ENCODE measurements at places on chromosomes 4 and X. TPM values are rescaled to one million over a fixed set of nuclear protein-coding genes. Genes with fewer than 3 reads are reported as not detected.

GRCh38 chrX:15349046-15349445, 13.7 kb upstream of the PIGA start:
- peak; percentile 36 for DNase-seq

- DNase-seq = no peak
Observed at GRCh38 chr4:82761229-82761628, 37.4 kb downstream of the SCD5 start.

DNA sequence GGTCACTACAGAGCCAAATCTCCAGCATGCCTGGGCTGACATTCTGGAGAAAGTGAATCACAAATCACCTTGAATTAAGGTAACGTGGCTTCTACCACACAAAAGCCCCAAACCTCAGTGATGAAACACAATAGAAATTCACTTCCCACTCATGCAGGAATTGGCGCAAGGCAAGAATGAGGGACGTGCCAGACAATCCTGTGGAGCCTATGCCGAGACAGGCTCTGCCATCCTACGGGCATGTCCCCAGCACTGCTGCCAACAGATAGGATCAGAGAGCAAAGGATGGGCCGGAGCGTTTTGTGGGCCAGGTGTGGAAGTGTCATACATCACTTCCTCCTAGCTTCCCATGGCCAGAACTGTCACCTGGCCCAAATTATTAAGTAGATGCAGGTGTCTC, 118.0 kb downstream of the IRF2 start:
- peak; percentile 55 for DNase-seq

- DNase-seq = no peak
Observed at GRCh38 chr4:153934688-153935017, 145.8 kb upstream of the SFRP2 start.

- no peak for DNase-seq
Observed at GRCh38 chr4:110710070-110710469, 87.2 kb upstream of the PITX2 start.

GRCh38 chrX:1316527-1316926, 20.1 kb upstream of the IL3RA start:
- DNase-seq = no peak

- no peak for DNase-seq
Observed at GRCh38 chrX:1528884-1529203, 8.1 kb downstream of the P2RY8 start.

SMIM43 gene
- polyA plus RNA-seq = not detected

SLC6A8 gene
- 56.7 TPM for polyA plus RNA-seq

All from keratinocyte (primary cell).